ENCODE measurements at places on chromosomes 5 and 9.
A peak's percentile ranks its signal among the peaks of the same experiment; 100 is the strongest.

GRCh38 chr9:136711751-136712689 lies at the start of gene DIPK1B:
DIPK1B (plus strand) TSS chr9:136712572; CDS start chr9:136712666, 94 bp downstream.
- H3K4me3 ChIP-seq: peak within 1 kb of the TSS; percentile 71
- H3K27ac ChIP-seq: no peak within 1 kb of the TSS
- peaks cover 5% of the 10 kb centered on the region for H3K36me3 ChIP-seq
- peaks cover 53% of the 10 kb centered on the region for H3K27me3 ChIP-seq
- DNase-seq: no peak

GRCh38 chr5:159469496-159470372 lies 139.4 kb upstream of the IL12B start:
- H3K4me1 ChIP-seq: peaks cover 15% of the 10 kb centered on the region
- H3K27me3 ChIP-seq: no peaks in the 10 kb centered on the region
- H3K36me3 ChIP-seq: no peaks in the 10 kb centered on the region
- no peak overlapping the region for H3K4me3 ChIP-seq
- no peak overlapping the region for H3K27ac ChIP-seq

DNA sequence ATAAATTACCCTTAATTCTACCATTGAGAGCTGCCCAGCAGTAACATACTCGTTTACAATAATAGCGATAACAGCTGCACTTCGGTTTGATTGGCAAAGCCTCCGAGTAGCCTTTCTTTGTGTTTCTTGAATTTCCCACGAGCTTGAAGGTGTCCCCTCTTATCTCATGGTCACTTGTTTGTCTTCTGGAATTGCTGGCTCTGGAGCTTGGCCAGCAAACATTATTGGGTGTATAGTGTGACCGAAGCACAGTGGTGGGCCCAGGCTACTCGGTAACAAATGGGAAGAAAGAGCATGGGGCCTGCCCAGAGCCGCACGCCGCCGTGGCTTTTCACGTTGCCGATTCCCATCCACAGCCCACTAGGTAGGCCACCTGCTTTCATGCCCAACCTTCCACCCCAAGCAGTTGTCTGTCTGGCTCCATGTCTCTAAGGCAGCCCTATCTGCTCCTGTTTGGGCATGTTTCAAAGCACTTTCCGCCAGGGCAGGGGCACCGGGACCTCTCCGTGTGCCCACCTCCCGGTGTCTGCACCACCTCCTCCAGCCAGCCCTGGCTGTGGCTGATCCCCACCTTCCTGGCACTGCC lies 8.7 kb downstream of the STKLD1 start:
- no peak overlapping the region for H3K27ac ChIP-seq
- H3K4me1 ChIP-seq: no peaks in the 10 kb centered on the region
- H3K36me3 ChIP-seq: no peaks in the 10 kb centered on the region
- H3K27me3 ChIP-seq: peaks cover 5% of the 10 kb centered on the region
- H3K4me3 ChIP-seq: no peak overlapping the region
- DNase-seq: no peak

DNA sequence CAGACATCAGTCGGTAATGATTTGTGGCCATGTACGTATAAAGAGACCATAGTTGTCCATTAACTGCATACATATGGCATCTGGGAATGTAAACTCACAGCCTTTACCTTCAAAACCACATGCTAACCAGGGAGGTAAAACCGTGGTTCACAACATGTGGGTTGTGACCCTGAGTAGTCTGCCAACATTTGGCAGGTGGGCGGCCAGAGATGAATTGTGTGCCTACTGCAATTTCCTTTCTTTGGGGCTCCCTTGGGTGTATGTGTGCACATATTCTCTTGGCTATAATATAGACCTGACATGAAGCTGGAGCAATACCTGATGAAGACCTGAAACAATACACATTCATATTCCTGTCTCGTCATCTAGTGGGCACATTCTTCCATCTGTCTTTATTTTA lies 396.0 kb downstream of the MLLT3 start:
- no peaks in the 10 kb centered on the region for H3K36me3 ChIP-seq
- peaks cover 17% of the 10 kb centered on the region for H3K4me1 ChIP-seq
- H3K27ac ChIP-seq: no peak overlapping the region
- no peaks in the 10 kb centered on the region for H3K27me3 ChIP-seq
- no peak for DNase-seq
- peak overlapping the region; percentile 44 for H3K4me3 ChIP-seq

- DNase-seq: no peak
- H3K27ac ChIP-seq: no peak overlapping the region
- no peaks in the 10 kb centered on the region for H3K27me3 ChIP-seq
- H3K4me1 ChIP-seq: no peaks in the 10 kb centered on the region
- no peak overlapping the region for H3K4me3 ChIP-seq
- H3K36me3 ChIP-seq: no peaks in the 10 kb centered on the region
Observed at GRCh38 chr5:98391921-98392625, 381.4 kb upstream of the RGMB start.

GRCh38 chr9:113309204-113309813 lies 6.1 kb upstream of the RNF183 start:
- H3K27me3 ChIP-seq: no peaks in the 10 kb centered on the region
- H3K27ac ChIP-seq: no peak overlapping the region
- H3K36me3 ChIP-seq: no peaks in the 10 kb centered on the region
- DNase-seq: no peak
- no peaks in the 10 kb centered on the region for H3K4me1 ChIP-seq

- H3K36me3 ChIP-seq: no peaks in the 10 kb centered on the region
- H3K4me1 ChIP-seq: no peaks in the 10 kb centered on the region
- DNase-seq: no peak
Observed at GRCh38 chr9:83238871-83239640, 176.1 kb upstream of the RASEF start.

DNA sequence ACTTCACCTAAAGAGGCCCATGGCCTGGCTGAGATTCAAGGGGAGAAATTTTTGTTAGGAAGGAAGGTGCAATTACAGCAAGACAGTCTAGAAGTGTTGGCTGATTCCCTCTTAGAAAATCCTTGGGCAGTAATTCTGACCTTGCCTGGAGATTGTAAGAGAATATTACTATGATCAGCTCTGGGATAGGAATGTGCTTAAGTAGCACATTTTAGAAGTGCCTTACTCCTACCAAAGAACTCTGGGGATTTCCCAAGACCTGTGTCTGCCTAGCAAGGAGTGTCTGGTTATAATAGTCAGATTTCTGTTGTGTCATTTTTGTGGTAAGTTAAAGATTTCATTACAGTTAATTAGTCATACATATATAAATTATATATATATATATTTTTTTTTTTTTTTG lies 52.3 kb downstream of the NLN start:
- no peak for DNase-seq
- no peaks in the 10 kb centered on the region for H3K36me3 ChIP-seq
- H3K4me3 ChIP-seq: no peak overlapping the region
- H3K4me1 ChIP-seq: peaks cover under 1% of the 10 kb centered on the region

GRCh38 chr9:127081250-127082185 lies 40.9 kb downstream of the ANGPTL2 start:
- no peaks in the 10 kb centered on the region for H3K27me3 ChIP-seq
- DNase-seq: no peak
- H3K36me3 ChIP-seq: peaks cover 6% of the 10 kb centered on the region
- no peak overlapping the region for H3K27ac ChIP-seq
- H3K4me3 ChIP-seq: no peak overlapping the region
- H3K4me1 ChIP-seq: peaks cover 6% of the 10 kb centered on the region

DNA sequence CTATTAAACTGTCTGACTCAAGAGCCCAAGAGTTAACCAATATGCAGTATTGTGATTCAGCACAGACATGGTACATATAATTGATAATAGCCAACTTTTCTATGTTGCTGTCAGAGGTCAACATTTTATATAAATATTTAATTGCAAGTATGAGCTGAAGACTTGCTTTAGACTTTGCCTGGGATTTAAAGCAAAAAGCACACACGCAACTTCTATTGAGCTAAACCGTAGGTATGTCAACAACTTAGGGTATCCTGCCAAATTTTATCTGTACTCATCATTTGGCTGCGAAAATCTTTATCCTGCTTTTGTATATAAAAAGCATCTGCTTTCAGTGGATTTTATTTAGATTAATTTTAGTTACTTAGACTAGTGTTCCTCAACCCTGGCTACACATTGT lies 27.4 kb downstream of the UHRF2 start:
- DNase-seq: no peak
- H3K4me1 ChIP-seq: peaks cover 36% of the 10 kb centered on the region
- no peaks in the 10 kb centered on the region for H3K27me3 ChIP-seq
- peaks cover 13% of the 10 kb centered on the region for H3K36me3 ChIP-seq
- no peak overlapping the region for H3K27ac ChIP-seq

DNA sequence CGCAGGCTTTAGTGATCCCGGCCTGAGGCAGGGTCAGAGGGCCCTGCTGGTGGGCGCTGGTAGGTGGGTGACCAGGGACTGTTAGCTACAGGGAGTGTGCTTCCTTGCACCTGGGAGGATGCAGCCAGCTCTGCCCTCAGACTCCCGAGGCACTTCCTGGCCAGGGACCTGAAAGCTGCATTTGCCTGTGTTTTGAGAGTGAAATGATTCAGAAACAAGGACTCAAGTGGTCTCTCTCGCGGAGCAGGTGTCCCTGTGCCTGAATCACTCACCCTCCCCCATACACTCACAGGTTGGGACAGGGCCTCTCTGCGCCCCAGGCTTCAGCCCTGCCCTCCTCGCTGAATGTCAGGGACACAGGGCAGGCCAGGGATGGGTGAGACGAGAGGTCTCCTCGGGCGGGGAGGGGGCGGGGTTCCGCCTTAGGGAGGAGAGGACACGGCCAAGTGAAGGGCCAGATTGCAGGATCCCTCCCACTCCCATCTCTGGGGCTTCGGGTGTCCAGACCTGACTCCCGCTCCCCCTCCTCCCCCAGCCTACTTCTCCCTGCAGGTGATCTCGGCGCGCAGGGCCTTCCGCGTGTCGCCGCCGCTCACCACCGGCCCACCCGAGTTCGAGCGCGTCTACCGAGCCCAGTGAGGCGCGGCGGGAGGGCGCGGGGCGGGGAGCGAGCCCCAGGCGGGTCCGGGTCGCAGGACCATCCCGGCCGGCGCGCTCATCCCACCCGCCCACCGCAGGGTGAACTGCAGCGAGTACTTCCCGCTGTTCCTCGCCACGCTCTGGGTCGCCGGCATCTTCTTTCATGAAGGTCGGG lies 1.5 kb downstream of the LTC4S start:
- no peak for DNase-seq
- peaks cover 34% of the 10 kb centered on the region for H3K4me1 ChIP-seq
- peak overlapping the region; percentile 69 for H3K4me3 ChIP-seq

DNA sequence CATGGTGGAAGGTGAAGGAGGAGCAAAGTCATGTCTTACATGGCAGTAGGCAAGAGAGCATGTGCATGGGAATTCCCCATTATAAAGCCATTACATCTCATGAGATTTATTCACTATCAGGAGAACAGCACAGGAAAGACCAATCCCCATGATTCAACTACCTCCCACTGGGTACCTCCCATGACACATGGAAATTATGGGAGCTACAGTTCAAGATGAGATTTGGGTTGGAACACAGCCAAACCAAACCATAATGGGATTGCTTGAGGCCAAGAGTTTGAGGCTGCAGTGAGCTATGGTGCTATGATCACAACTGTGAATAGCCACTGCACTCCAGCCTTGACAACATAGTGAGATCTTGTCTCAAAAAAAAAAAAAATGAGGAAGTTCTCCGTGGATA lies 581.8 kb downstream of the TAF11L14 start:
- H3K27ac ChIP-seq: no peak overlapping the region
- no peak overlapping the region for H3K4me3 ChIP-seq
- H3K27me3 ChIP-seq: no peaks in the 10 kb centered on the region
- H3K36me3 ChIP-seq: no peaks in the 10 kb centered on the region
- no peaks in the 10 kb centered on the region for H3K4me1 ChIP-seq
- DNase-seq: no peak

GRCh38 chr9:104367507-104367906 lies 136.6 kb upstream of the OR13F1 start:
- no peaks in the 10 kb centered on the region for H3K36me3 ChIP-seq
- H3K4me3 ChIP-seq: no peak overlapping the region
- H3K27ac ChIP-seq: no peak overlapping the region
- H3K27me3 ChIP-seq: no peaks in the 10 kb centered on the region

GRCh38 chr5:63135291-63135690 lies 556.7 kb downstream of the LRRC70 start:
- no peaks in the 10 kb centered on the region for H3K4me1 ChIP-seq
- H3K4me3 ChIP-seq: no peak overlapping the region
- H3K27me3 ChIP-seq: no peaks in the 10 kb centered on the region
- H3K27ac ChIP-seq: no peak overlapping the region

DNA sequence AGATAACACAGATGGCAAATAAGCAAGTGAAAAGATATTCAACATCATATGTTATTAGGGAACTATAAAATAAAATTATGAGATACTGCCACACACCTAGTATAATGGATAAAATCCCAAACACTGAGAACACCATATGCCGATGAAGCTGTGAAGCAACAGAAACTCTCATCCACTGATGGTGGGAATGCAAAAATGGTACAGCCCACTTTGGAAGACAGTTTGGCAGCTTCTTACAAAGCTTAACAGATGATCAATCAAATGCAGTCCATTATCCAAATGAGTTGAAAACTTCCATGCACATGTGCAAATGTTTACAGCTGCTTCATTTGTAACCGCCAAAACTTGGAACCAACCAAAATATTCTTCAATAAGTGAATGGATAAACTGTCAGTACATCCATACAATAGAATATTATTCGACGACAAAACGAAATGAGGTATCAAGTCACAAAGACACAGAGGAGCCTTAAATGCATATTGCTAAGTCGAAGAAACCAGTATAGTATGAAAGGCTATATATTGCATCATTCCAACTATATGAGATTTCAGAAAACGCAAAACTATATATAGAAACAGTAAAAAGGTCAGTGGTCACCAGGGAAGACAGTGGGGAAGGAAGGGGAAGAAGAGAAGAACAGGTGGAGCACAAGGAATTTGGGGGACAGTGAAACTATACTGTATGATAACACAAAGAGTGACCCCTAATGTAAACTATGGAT lies 14.9 kb downstream of the PFDN1 start:
- H3K27me3 ChIP-seq: no peaks in the 10 kb centered on the region
- H3K4me3 ChIP-seq: no peak overlapping the region
- H3K4me1 ChIP-seq: peaks cover 34% of the 10 kb centered on the region
- peaks cover 2% of the 10 kb centered on the region for H3K36me3 ChIP-seq
- no peak for DNase-seq
- no peak overlapping the region for H3K27ac ChIP-seq

DNA sequence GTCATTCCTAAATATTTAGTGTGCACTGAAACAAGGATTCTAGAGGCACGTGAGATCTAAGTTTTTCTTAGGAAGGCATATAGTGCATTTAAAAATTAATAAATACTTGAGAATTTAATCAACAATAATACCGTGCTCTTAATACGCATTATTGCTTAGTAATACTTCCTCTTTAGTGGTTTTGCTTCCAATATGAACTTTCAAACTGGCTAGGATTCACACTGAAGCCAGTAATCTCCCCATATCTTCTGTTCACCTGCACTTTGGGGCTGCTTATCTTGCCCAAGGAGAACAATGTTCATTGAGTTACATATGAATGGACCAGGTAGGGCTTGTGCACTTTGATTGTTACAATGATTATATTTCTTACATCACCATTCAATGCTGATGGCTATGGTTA lies 180.5 kb upstream of the RIOK2 start:
- H3K27ac ChIP-seq: no peak overlapping the region
- H3K36me3 ChIP-seq: no peaks in the 10 kb centered on the region
- H3K4me3 ChIP-seq: no peak overlapping the region
- no peak for DNase-seq
- no peaks in the 10 kb centered on the region for H3K27me3 ChIP-seq
- no peaks in the 10 kb centered on the region for H3K4me1 ChIP-seq

- no peak overlapping the region for H3K4me3 ChIP-seq
- H3K36me3 ChIP-seq: no peaks in the 10 kb centered on the region
- no peak for DNase-seq
Observed at GRCh38 chr9:103900466-103900865, 193.6 kb upstream of the SMC2 start.

- peaks cover 5% of the 10 kb centered on the region for H3K36me3 ChIP-seq
- H3K27ac ChIP-seq: no peak overlapping the region
- no peak for DNase-seq
- peaks cover 18% of the 10 kb centered on the region for H3K4me1 ChIP-seq
Observed at GRCh38 chr9:113350937-113351336, 1.6 kb downstream of the BSPRY start.

Data from central memory CD8-positive, alpha-beta T cell (primary cell).